ENCODE measurements at places on chromosomes 6 and 20.

DNA sequence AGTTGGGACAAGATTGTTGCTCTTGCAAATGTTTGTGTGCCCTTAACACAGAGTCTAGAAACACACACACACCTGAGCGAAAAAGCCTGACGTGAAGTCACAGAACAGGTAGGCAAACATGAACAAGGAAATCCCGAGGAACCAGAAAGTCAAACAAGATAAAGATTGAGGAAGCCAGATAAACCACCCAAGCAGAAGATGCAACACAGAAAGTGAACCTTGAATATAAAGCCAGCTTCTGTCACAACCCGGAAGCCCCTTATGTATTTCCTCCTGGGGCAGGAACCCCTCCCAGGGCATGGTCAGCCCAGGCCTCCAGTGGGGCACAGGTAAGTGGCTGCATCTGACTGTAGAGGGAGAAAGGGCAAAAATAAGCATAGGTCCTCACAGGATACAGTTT, 158.2 kb upstream of the SUPT3H start:
- no peak for DNase-seq

DNA sequence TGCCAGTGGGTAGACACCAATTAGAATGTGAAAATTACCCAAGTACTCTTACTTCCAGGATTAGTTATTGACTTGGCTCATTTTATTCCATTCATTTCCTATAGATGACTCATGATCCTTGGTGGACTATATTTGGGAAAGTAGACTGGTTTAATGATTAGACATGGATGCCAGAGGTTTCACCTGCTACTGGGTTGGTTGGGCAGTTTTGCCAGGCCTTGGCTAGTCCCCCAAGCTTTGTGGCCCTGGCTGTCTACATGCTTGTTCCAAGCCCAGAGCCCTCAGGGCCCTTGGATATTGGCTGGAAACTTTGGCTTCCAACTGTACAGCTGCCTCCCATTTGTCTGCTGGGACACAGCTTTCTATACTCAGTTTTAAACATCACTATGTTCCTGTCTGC, 104.1 kb downstream of the ZFP64 start:
- DNase-seq: no peak

DNA sequence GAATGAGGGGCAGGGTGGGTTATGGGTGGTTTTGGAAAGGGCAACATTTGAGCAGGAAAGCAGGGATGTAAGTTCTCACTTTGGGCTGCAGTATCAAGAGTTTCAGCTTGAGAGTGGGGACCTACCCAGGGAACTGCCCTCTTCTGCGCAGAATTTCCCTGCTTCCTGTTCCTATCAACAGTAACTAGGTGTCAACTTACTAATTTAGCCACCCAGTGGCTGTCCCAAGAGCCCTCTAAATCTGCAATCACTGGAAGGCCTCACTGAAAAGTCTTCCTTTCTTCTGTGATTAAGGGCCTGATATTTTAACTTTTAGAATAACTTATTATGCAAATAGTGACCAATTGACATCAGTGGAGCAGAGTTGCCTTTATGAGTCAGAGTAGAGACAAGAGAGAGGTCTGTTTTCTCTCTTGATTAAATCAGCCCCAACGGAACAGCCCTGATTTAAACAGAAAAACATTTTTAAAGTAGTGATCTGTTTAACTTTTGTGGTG, 118.2 kb upstream of the RIPOR2 start:
- no peak for DNase-seq

DNA sequence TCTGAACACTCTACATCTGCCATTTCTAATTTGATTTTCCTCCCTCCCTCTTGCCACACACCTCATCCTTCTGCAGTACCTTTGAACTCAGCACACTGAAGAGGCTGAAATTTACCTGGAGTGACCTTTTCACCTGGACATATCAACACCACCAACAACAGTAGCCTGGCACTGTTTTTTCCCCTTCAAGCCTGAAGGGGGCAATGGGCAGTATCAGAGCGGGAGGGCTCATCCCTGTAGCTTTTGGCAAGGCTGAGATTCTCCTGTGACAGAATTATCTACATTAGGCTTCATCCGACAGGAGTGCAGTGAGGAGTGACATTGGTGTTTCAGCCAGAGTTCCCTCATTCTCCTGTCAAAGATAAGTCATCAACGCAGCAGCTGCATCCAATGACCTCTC, 312.8 kb upstream of the SPTLC3 start:
- DNase-seq: no peak

DNA sequence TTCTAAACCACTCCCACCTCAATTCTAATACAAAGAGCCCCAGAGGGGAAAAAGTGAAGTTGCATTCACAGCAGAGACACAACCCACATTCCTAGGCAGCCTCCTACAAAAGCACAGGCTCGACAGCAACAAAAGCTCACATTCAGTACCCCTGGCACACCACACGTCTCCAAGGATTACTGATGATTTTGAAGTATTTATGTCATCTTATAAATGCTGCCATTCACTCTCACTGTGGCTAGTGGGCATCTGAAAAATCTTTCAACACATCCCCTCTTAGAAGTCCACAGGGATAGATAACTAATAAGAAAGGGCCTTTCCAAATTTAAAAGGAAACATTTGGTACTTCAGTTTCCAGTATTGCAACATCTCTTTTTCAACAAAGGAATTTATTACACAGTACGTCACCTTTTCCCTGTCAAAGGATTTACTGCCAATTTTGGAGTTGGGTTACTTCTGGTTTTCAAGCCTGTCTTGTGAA, 146.7 kb downstream of the TASP1 start:
- DNase-seq: no peak

DNA sequence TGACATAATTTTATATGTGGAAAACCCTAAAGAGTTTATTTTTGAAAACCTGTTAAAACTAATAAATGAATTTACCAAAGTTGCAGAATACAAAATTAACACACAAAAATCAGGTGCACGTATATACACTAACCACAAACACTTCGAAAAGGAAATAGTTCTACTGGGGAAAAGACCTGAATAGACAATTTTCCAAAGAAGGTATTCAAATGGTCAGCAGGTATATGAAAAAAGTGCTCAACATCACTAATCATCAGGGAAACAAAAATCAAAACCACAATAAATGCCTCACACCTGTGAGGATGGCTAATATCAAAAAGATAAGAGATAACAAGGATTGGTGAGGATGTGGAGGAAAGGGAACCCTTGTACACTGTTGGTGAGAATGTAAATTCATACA, 110.6 kb downstream of the PXDC1 start:
- DNase-seq: no peak

GRCh38 chr20:50344232-50345071, 153.8 kb downstream of the CEBPB start:
- DNase-seq: peak; percentile 54

GRCh38 chr6:108546079-108547049, 14.4 kb upstream of the FOXO3 start:
- no peak for DNase-seq

DNA sequence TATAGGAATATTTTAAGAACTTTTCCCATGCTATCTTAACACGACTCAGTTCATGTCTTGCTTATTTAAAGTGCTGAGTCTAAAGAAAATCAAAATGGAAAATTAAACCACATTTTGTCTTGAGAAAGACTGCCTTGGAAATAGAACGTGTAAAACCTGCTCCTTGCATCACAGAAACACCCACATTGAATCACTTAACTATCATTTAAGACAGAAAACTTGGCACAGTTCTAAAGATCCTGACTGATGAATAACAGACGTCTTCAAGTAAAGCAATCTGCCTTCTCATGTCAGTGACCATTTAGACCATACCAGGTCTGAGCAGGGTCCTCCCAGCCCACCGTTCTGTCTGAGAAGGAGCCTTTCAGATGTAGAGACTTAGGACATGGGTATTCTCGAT, 7.4 kb downstream of the PERP start:
- DNase-seq: no peak

DNA sequence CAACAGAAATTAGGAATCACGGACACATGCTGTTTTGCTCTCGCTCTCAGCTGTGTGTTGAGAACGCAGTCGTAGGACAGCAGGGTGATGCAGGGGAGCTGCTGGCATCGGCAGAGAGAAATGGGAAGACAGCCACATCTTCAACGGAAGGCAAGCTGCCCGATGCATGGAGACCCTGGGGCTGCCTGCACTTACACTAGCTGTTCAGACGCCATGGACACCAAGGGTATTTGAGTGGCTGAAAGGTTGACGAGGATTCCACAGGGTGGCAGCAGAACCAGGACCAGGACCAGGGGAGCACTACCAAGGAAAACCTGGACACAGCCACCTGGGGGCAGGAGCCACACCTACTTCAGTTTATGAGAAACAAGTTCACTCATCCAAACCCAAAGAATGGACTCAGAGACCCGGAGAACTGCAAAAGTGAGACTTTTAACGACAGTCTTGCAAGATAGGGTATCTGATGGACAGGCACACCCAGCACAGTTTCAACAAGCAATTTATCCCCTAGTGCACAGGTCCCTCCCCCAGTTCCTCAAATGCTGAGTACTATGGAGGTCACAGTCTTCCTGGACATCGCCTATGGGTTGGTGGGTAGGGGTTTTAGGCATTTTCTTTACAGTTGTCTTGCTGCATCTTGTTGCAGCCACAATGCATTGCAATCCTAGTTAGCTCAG, 56.3 kb upstream of the ENTPD6 start:
- DNase-seq: peak; percentile 9

DNA sequence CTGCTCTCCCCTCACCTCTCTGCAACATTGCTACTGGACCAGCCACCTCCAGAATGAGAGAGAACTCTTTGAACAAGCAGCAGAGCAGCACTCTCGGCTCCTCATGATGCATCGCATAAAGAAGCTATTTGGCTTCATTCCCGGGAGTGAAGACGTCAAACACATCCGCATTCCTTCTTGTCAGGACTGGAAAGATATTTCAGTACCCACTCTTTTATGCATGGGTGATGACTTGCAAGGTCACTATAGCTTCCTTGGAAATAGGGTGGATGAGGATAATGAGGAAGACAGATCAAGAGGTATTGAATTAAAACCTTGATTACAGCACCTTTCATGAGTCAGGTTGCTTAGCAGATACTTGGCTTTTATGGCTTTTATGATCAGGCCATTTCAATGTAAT, 4.3 kb downstream of the CALHM4 start:
- no peak for DNase-seq

DNA sequence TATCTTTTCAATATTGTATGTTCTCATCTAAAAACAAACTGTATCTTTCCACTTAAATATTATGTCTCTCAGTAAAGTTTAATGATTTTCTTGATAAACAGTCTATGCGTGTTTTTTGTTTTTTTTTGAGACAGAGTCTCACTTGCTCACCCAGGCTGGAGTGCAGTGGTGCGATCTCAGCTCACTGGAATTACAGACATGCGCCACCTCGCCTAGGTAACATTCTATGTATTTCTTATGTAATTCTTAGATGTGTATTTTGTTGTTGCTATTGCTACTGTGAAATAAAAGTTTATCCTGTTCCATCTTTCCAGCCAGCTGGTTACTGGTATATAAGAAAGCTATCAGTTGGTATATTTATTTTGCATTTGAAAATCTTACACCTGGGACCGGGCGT, 29.4 kb downstream of the ABHD12 start:
- no peak for DNase-seq

GRCh38 chr20:59597240-59597639, 7.1 kb upstream of the PHACTR3 start:
- no peak for DNase-seq

- no peak for DNase-seq
Measured at GRCh38 chr6:66948106-66948505, 1241.1 kb upstream of the EYS start.

DNA sequence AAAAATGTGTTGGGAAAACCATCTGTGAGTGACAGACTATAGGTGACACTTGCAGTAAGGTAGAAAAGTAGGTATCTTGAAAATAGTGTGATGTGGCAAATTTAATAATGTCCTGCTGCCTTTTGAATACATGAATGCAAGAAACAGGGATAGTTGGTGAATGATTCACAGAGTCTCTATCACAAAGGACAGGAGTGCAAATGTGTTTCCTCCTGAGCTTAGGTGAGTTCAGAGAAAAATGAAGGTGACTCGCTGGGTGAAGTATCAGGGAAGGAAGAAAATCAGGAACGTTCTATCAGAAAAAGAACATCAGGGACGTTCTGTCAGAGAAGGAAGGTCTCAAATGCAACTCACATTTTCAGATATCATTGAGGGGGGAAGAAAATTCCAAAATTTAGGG, 557.8 kb upstream of the SLC35B3 start:
- DNase-seq: no peak

DNA sequence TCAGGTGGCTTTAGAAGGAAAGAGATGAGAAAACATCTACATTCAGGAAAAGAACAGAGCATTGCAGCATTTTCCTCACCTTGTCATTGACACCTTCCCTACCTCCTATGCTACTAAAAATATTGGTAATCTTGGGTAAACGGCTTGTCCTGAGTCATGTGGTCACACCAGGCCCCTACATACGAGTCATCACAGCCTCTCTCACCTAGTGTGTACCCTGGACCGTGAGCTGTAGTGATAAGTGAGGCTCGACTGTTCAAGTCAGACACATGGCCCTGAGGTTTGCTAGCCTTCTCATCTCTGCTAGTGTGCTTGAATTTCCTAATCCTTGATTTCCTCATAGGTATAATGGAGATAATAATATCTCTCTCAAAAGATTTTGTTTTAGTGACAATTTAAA, 29.6 kb upstream of the TMEM244 start:
- DNase-seq: peak; percentile 38

DNA sequence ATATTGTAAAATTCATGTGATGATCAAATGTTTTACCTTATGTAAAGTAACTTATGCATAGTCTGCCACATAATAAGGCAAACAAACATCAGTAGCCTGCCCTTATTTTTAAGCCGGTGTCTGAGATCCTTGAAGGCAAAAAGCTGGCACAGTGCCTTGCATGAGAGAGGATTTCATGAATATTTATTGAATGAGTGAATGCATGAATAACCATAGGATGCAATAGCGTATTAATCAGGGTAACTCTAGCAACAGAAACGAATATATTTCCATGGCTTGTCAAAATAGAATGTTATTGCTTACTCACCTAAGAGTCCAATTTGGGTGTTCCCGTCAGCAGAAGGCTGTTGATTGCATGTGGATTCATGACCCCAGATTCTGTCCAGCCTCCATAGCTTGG, 34.9 kb downstream of the BTBD3 start:
- DNase-seq: no peak

DNA sequence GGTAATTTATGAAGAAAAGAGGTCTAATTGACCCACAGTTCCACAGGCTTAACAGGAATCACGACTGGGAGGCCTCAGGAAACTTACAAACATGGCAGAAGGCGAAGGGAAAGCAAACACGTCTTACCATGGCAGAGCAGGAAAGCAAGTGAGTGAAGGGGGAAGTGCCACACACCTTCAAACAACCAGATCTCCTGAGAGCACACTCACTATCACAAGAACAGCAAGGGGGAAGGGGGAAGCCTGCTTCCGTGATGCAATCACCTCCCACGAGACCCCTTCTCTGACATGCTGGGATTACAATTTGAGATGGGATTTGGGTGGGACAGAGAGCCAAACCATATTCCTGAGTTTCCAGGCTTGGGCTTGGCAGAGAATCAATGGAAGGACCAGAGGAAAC, 124.1 kb upstream of the RAB32 start:
- no peak for DNase-seq

GRCh38 chr6:3471286-3471685, 14.4 kb upstream of the SLC22A23 start:
- no peak for DNase-seq

GRCh38 chr6:7505189-7505699, 36.2 kb upstream of the DSP start:
- DNase-seq: no peak

GRCh38 chr20:16729080-16729479, 746 bp upstream of the SNRPB2 start:
- DNase-seq: no peak
